ENCODE measurements at places on chromosomes 6 and 20.

GRCh38 chr6:117007659-117008058 is 130.6 kb downstream of the RFX6 start:
- no peak for DNase-seq

- DNase-seq = no peak
Measured at GRCh38 chr20:11155156-11155756, 481.5 kb upstream of the JAG1 start.

DNA sequence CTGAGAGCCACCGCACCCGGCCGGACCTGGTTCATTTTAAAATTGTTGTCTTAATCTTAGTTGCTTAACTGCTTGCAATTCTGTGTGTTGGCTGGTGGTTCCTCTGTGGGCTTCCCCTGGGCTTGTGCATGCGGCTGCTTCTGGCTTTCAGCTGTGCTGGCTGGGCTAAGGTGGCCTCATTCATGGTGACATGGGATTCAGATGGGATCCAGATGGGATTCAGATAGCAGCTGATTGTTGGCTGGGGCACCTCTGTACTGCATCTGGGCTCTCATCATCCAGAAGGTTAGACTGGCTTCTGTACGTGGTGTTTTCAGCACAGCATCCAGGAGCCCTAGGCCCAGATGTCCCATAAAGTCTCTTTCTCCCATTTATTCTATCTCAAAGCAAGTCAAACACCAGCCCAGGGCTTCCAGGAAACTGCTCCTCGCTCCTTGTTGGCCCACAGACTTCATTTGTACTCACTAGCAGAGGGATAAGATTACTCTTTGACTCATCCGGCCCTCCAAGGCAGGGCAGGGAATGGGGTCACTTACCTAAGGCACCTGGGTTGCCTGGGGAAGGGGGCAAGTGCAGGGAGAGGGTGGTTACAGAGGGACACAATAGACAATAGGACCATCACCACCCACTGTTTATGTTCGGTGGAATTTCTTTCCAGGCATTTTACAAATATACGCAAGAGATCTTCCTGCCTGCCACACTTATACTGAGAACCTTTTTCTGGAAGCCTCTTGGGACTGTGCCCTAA is 10.2 kb upstream of the PEDS1 start:
- DNase-seq = no peak

GRCh38 chr6:139472351-139473015 is 98.0 kb upstream of the CITED2 start:
- no peak for DNase-seq

DNA sequence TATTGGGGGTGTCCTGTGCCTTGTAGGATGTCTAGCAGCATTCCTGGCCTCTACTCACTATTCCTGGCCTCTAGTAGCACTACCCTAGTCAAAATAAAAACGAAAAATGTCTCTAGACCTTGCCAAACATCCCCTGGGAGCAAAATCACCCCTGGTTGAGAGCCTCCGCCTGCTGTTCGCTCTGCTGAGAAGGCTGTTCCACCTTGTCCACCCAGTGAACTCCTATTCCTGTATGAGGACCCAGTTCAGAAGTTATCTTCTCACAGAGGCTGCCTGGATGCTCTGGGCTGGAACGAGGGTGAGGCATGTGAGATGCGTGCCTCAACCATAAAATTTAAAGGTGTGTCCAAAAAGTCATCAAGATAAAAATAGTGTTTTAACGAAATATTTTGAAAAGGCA is 101.9 kb downstream of the TOX2 start:
- no peak for DNase-seq

DNA sequence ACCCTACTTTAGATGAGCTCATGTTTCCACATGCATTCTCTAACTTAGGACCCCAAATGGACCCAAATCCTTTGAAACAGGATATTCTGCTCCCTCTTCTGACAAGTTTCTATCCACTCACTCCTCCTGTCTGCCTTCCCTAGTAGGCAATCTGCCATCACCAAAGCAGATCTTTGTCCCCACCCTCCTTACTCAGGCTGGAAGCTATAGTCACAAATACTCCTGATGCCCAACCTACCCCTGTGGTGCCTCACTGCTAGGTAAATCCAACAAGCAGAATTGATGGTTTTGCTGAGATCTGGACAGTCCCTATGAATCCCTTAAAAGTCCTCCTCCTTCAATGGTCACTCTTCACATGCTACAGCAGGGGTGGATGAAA is 21.7 kb downstream of the ELOVL5 start:
- DNase-seq = no peak

DNA sequence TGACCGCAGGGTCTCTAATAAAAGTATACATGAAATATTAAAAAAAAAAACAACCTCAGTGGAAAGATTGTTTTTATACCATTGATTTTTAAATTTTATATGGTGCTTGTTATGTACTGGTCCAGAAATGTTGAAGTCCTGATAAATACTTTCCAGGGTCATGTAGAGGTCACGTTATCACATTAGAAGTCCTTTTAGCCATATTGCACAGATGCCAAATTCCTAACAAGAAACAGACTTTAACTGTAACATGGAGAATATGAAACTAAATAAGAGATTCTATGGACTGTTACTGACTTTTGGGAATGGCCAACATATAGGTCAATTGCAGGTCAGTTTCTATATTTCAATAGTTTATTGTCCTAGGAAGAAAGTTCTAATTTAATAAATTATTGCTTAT is 89.0 kb downstream of the ADGRB3 start:
- no peak for DNase-seq

- DNase-seq = no peak
Measured at GRCh38 chr20:8837396-8837795, 231.5 kb upstream of the PLCB4 start.

DNA sequence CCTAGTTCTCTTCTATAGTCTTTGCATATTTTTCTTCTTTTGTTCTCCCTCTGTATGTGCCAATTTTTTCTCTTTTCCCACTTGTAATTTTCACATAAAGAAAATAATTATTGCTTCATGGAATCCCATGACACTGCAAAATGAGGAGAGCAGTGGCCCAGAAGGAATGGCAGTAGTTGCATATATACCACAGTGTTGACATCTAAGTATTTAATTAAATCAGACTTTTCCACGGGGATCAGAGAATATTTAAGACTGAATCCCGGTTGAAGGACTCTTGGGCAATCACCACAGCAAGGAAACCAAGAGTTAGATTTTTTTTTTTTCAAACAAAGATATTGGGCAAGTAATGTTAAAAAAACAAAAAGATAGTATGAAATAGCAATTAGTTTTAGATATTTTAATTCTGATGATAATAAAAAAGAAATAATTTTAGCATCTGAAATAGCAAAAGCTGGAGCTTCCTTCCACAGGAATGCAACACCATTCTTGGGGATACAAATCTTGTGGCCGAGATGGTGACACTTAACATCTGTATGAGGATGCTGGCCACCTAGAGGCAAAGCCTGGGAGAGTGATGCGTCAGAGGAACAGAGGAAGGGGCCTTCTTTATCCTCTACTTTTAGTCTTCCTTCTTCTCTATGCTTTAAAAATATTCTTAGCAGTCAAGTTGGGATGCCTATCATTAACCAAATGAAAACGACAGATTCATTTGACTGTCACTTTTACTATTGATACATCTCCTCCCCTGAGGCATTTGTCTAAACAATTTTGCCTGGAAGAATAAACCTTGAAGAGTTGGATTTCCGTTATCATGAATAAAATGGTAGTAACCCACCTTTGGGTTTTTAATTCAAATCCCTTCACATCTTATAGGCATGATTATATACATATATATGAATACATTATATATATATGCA is 356.2 kb downstream of the GJA1 start:
- no peak for DNase-seq

GRCh38 chr20:18796282-18796833 is 17.2 kb upstream of the SCP2D1 start:
- DNase-seq = no peak

DNA sequence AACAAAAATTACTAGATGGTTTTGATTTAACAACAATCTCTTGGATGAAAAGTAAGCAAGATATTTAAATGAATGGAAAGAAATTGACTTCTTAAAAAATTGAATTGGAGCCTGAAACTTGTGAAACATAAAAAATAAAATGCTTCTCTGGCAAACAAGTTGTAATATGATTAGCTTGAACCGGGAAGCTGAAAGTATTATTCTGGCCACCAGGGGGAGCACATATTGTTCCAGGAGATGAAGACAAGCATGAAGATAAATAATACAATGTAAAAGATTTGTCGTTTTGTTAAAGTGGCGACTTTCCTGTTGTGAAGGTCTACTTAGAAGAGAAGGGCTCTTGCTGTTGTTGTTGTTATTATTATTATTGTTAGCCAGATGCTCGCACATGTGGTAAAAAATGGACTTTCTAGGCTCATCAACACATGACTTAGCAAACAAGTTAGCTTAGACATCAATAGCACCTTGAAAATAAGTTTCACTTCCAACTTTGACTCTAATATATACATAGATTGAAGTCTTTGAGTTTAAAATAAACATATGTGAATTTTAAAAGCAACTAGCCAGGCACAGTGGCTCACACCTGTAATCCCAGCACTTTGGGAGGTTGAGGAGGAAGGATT is 14.2 kb downstream of the PAX1 start:
- DNase-seq = peak; percentile 85

GRCh38 chr20:47652794-47653193 is 132.5 kb downstream of the SULF2 start:
- no peak for DNase-seq

- DNase-seq = no peak
Measured at GRCh38 chr6:8174571-8174970, 72.2 kb upstream of the EEF1E1 start.

DNA sequence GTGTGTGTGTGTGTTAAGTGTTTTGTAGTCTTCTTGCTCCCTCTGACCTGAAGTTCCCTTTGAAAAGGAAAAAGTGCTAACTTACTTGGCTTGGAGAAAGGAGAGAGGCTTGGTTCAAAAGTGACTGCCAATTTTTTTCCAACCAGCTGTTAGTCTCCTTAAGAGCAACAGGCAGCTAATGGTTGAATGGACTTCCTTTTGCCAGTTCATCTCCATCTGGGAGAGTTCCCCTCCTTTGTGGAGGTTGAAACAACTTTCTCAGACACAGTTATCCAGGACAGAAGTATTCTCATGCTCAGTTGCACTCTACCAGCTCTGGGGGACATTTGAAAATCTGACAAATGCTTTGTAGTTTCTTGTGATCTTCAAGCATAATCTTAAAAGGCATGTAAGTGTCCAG is 4.5 kb downstream of the RIPOR2 start:
- DNase-seq = no peak

GRCh38 chr6:1346101-1346500 is 34.2 kb downstream of the FOXQ1 start:
- DNase-seq = no peak

DNA sequence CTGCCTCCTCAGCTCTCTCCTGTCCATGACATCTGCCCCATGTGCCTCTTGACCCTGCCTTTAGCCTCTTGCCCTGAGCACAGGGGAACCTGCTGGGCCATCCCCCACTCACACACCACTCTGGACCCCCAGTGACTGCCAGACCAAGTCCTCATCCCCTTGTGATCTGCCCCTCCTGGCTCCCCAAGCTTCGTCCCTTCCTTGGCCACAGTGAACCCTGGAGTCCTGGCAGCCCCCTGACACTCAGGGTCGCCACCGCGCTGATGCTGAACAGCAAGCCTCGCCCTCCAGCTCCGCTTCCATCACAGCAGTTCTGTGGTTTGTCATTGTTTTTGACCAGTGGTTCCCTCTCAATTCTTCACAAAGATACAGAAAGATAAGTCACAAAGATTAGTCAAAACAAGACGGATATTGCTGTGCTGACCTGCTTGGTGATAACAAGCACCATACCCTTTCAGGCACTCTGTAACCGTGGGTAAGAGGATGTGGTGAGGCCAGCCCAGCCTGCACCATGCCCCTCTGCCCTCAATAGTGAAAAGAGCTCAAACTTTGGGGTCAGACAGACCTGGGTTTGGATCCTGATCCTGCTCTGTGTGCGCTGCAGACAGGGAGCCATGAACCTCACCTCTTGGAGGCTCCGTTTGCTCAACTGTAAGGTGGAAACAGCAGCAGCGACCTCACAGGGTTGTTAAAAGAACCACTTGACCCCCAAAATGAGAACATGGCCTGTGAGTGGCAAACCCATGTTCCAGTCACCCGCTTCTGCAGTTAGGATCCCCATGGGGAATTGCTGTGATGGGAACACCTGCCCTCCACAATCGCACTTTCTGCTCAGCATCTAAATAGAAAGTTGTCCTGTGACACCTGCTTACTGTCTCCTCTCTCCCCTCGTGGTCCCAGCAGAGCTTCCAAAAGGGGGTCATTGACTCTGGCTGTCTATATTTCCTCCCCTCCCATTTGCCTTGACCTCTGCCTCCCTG is 114.5 kb downstream of the TOX2 start:
- no peak for DNase-seq

- DNase-seq = no peak
Measured at GRCh38 chr6:150691463-150691862, 91.8 kb downstream of the PLEKHG1 start.

DNA sequence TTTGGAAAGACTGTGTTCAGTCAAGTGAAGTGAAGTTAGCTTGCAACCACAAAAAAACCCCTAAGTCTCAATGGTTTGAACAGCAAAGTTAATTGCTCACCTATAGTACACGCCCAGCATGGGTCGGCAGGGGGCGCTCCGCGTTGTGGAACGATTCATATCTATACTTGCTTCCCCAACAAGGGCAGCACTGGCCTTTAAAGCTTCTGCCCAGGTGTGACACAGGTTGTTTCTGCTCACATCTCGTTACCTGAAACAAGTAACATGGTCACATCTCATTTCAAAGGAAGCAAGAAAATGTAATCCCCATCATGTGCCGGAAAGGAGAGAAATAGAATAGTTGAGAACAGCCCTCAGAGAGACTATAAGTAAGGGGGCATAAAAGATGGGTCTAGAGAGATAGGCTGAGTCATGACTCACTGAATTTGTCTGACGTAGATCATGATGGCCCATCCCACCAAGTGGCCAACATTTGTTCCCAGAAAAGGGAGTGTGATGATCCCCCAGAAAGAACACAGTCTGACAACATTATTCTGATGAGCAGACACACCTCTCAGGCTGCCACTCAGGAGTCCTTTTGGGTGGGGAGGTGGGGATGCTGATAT is 29.0 kb downstream of the HNF4A start:
- DNase-seq = peak; percentile 87

GRCh38 chr6:139448998-139449610 is 74.7 kb upstream of the CITED2 start:
- no peak for DNase-seq
